Mesothelial cell of epicardium (in vitro differentiated cells): ENCODE measurements at places on chromosomes 1 and 21.

GRCh38 chr1:160576390-160576789 is 2.9 kb downstream of the CD84 start:
- H3K36me3 ChIP-seq, result no peaks in the 10 kb centered on the region
- H3K4me1 ChIP-seq, result no peaks in the 10 kb centered on the region
- no peak overlapping the region for H3K4me3 ChIP-seq
- DNase-seq, result no peak
- peaks cover 36% of the 10 kb centered on the region for H3K27me3 ChIP-seq

- no peaks in the 10 kb centered on the region for H3K36me3 ChIP-seq
- no peaks in the 10 kb centered on the region for H3K27me3 ChIP-seq
- peaks cover 22% of the 10 kb centered on the region for H3K4me1 ChIP-seq
- H3K27ac ChIP-seq, result no peak overlapping the region
- H3K4me3 ChIP-seq, result no peak overlapping the region
Measured at GRCh38 chr1:244349103-244349531, 102.6 kb downstream of the ADSS2 start.

DNA sequence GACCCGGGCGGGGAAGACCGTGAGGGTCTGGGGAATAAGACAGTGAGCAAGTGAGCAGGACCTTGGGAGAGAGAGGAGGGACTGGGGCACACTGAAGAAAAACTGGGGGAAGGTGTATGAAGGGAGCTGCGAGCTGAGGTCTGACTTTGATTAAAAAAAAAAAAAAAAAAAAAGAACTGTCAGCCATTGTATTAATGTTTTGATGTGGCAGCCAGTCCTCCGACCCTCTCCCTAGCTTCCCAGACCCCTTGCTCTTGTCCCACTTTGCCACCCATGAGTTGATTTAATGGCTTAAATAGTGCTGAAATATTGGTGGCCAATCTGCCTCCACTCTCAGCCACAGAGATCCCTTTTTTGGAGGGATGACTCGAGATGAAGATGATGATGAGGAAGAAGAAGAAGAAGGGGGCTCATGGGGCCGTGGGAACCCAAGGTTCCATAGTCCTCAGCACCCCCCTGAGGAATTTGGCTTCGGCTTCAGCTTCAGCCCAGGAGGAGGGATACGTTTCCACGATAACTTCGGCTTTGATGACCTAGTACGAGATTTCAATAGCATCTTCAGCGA is 652 bp downstream of the HAX1 start:
- DNase-seq, result no peak
- H3K36me3 ChIP-seq, result peaks cover 22% of the 10 kb centered on the region
- peak overlapping the region; percentile 95 for H3K27ac ChIP-seq
- H3K27me3 ChIP-seq, result no peaks in the 10 kb centered on the region
- H3K4me1 ChIP-seq, result peaks cover 19% of the 10 kb centered on the region

DNA sequence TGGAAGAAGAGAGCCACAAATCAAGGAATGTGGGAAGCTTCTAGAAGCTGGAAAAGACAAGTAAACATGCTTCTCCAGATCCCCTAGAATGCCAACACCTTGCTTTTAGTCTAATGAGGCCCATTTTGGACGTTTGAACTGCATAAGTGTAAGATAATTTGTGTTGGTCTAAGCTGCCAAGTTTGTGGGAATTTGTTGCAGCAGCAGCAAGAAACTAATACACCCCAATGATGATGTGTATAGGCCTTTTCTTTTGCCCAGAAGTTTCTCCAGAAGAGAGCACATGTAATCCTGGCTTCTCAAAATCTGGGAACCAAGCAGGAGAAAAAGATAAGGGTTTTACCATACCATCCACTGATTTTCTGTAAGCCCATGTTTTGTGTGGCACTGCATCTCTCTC is 96.1 kb upstream of the DPT start:
- no peak for DNase-seq
- H3K27me3 ChIP-seq, result no peaks in the 10 kb centered on the region
- no peak overlapping the region for H3K27ac ChIP-seq
- H3K36me3 ChIP-seq, result no peaks in the 10 kb centered on the region
- H3K4me1 ChIP-seq, result peaks cover 6% of the 10 kb centered on the region
- no peak overlapping the region for H3K4me3 ChIP-seq

DNA sequence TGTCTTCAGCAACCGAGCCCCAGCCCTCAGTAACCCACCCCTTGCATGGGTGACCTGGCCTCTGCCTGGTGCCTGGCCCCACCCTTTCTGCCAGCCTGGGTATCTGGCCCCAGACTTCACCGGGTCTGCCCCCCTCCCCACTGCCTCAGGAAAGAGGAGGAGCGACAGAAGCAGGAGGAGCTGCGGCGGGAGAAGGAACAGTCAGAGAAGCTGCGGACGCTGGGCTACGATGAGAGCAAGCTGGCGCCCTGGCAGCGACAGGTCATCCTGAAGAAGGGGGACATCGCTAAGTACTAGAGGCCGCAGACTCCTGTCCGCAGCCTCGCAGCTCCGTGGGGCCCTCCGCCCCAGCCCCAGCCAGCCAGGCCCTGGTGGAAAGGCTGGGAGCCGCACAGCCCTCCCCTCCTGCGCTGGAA is 6.1 kb downstream of the TNFRSF25 start:
- H3K27ac ChIP-seq, result no peak overlapping the region
- H3K4me3 ChIP-seq, result peak overlapping the region; percentile 9
- H3K36me3 ChIP-seq, result peaks cover 12% of the 10 kb centered on the region

- H3K4me3 ChIP-seq, result no peak overlapping the region
- no peak for DNase-seq
- H3K27me3 ChIP-seq, result no peaks in the 10 kb centered on the region
- H3K27ac ChIP-seq, result peak overlapping the region; percentile 86
- peaks cover 43% of the 10 kb centered on the region for H3K4me1 ChIP-seq
- no peaks in the 10 kb centered on the region for H3K36me3 ChIP-seq
Measured at GRCh38 chr1:192852001-192852947, 43.4 kb downstream of the RGS2 start.

DNA sequence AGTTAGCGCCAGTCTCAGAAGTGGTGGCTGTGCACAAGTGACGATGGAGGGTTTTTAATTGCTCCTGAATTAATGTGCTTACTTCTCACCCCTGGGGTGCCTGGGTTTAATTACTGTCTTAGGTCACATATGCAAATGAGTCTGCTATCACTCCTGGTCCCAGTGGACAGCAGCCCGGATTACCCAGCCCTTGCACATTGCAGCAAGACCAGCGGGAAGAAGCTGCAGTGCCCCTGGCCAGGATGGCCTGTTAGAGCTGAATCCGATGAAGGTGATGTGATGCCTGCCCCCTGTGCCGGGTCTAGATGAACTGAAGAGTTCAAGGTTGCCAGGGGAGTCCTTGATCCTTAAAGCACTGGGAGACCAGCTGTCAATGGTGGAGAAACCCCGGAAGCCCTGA is 24.2 kb downstream of the ENO1 start:
- H3K4me3 ChIP-seq, result no peak overlapping the region
- peaks cover 1% of the 10 kb centered on the region for H3K4me1 ChIP-seq

GRCh38 chr1:19860418-19860817 is 21.8 kb upstream of the OTUD3 start:
- H3K4me3 ChIP-seq, result no peak overlapping the region
- H3K27ac ChIP-seq, result no peak overlapping the region
- H3K27me3 ChIP-seq, result peaks cover 9% of the 10 kb centered on the region
- H3K4me1 ChIP-seq, result no peaks in the 10 kb centered on the region
- DNase-seq, result no peak

- no peak for DNase-seq
- H3K4me1 ChIP-seq, result no peaks in the 10 kb centered on the region
- peaks cover 7% of the 10 kb centered on the region for H3K36me3 ChIP-seq
- H3K4me3 ChIP-seq, result no peak overlapping the region
- H3K27ac ChIP-seq, result no peak overlapping the region
Measured at GRCh38 chr1:156552518-156552917, 19.8 kb downstream of the IQGAP3 start.

GRCh38 chr1:224408294-224408590 is 26.4 kb downstream of the WDR26 start:
- H3K27ac ChIP-seq, result peak overlapping the region; percentile 21
- peaks cover 27% of the 10 kb centered on the region for H3K36me3 ChIP-seq
- H3K27me3 ChIP-seq, result no peaks in the 10 kb centered on the region
- peaks cover 16% of the 10 kb centered on the region for H3K4me1 ChIP-seq
- no peak overlapping the region for H3K4me3 ChIP-seq
- no peak for DNase-seq

DNA sequence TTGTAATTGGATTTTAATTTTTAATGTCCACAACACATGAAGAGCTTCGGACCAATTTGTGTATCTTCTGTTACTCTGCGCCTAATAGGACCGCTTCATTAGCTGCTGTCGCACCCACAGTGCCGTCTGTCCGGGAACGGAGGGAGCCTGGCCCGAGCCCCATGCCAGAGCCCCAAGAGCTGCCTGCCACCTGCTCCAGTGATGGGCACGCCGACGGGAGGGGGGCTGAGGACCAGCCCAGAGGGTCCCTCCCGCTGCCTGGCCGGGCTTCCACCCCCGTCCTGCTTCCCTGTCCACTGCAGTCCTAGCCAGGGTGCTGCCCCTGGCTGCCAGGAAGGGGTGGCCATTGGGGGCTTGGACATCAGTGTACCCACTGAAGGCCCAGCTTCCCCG is 30.3 kb upstream of the PLCH2 start:
- no peak overlapping the region for H3K4me3 ChIP-seq
- peaks cover 5% of the 10 kb centered on the region for H3K4me1 ChIP-seq
- H3K36me3 ChIP-seq, result no peaks in the 10 kb centered on the region
- peaks cover 69% of the 10 kb centered on the region for H3K27me3 ChIP-seq
- no peak overlapping the region for H3K27ac ChIP-seq

DNA sequence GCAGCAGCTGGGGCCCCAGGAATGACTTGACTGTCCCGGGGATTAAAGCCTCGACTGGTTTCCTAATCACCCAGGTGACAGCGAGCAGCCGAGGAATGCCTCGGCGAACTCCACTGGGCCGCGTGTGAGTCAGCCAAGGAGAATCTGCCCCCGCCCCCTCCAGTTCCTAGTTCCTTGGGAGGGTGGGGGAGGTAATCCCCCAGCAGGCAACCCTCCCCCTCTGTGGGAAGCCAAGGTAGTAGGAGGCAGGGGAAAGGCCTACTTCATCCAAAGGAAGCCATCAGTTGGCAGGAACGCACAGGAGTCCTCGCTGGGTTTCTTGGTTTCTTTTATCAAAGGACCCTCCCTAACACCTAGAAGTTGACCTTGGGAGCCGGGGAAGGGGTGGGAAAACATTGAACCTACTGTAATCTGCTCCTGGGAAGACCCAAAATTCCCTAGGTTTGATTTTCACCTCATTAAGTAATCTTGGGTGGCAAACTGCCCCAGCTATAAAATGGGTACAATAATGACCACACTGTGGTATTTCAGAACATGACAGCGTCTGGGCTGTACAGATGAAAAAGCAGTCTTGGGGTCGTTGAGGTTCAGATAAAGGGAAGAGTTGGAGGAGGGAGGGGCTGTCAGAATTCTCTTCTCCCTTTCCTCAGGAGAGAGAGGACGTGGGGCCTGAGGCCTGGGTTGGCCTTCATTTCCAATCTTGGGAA is 1.4 kb downstream of the TENT5B start:
- H3K4me3 ChIP-seq, result peak overlapping the region; percentile 25
- no peaks in the 10 kb centered on the region for H3K36me3 ChIP-seq
- no peaks in the 10 kb centered on the region for H3K27me3 ChIP-seq
- H3K4me1 ChIP-seq, result peaks cover 43% of the 10 kb centered on the region
- peak; percentile 64 for DNase-seq

GRCh38 chr1:198220428-198220827 is 63.6 kb downstream of the NEK7 start:
- no peak overlapping the region for H3K4me3 ChIP-seq
- peak overlapping the region; percentile 55 for H3K27ac ChIP-seq
- no peaks in the 10 kb centered on the region for H3K27me3 ChIP-seq
- H3K4me1 ChIP-seq, result peaks cover 2% of the 10 kb centered on the region
- H3K36me3 ChIP-seq, result peaks cover 45% of the 10 kb centered on the region

- H3K4me3 ChIP-seq, result no peak overlapping the region
- H3K27ac ChIP-seq, result no peak overlapping the region
- H3K4me1 ChIP-seq, result no peaks in the 10 kb centered on the region
- DNase-seq, result no peak
Measured at GRCh38 chr1:224700918-224701531, 84.9 kb downstream of the CNIH3 start.

GRCh38 chr1:233063462-233063861 is 113.1 kb downstream of the NTPCR start:
- no peaks in the 10 kb centered on the region for H3K27me3 ChIP-seq
- peaks cover 25% of the 10 kb centered on the region for H3K36me3 ChIP-seq
- H3K27ac ChIP-seq, result no peak overlapping the region
- H3K4me3 ChIP-seq, result no peak overlapping the region
- DNase-seq, result no peak
- H3K4me1 ChIP-seq, result no peaks in the 10 kb centered on the region

GRCh38 chr1:39110325-39110851 is 84.2 kb downstream of the NDUFS5 start:
- peak overlapping the region; percentile 57 for H3K27ac ChIP-seq
- no peak overlapping the region for H3K4me3 ChIP-seq
- DNase-seq, result no peak
- no peaks in the 10 kb centered on the region for H3K27me3 ChIP-seq

DNA sequence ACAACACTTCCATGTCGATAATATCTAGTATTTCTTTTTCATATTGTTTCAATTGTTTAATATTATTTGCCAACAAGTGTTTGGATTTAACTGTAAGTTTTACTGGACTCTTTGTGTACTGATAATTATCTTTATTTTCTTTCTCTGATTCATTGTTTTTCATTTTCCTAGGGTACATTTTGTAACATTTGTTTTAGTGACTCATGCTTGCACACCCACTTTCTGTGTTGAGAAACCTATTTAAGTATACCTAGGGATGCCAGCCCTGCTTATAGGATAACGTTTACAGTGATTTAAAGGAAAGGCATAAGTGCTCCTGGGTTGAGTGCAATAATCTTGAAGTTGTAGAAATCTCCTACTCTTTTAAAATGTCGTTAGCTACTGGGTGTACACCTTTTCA is 1386.0 kb upstream of the ADGRL4 start:
- H3K4me3 ChIP-seq, result no peak overlapping the region
- H3K4me1 ChIP-seq, result no peaks in the 10 kb centered on the region
- no peak for DNase-seq
- no peaks in the 10 kb centered on the region for H3K36me3 ChIP-seq

DNA sequence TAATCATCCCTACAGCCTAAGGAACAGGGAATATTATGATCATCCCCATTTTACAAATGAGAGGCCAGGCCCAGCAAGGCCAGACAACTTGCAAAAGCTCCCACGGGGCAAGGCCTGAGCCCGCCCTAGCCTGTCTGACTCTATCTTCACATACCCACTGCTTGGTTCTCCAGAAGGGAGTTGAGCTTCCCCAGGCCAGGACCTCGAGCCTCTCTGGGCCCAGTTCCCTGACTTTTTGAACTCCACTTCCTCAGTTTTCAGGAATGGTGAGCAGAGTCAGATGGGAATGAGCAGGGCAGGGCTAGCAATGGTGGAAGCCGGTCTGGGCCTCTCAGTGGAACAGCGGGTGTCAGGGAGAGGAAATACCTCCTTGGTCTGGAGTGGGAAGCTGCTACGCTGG is 39.3 kb downstream of the CACNA1S start:
- no peaks in the 10 kb centered on the region for H3K36me3 ChIP-seq
- peaks cover 2% of the 10 kb centered on the region for H3K27me3 ChIP-seq
- no peaks in the 10 kb centered on the region for H3K4me1 ChIP-seq
- no peak overlapping the region for H3K4me3 ChIP-seq
